ENCODE measurements at places on chromosomes 11 and 22.

DNA sequence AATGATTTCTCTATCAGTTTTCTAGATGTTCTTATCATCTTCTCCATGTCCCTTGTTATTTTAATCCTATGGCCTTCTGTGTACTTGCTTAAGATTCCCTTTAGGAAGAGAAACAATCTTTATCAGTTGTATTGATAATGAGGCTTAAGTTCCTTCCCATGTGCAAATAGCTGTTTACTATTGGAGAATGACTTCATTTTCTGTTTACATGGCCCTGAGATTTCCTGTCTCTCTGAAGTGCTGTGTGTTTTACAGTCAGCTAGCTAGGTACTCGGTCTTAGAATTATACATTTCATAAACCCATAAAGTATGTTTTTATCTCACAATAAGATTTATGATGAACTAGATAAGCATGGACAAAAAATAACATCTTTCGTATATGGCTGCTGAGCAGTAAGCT is 67.5 kb upstream of the CCDC179 start:
- DNase-seq = no peak

DNA sequence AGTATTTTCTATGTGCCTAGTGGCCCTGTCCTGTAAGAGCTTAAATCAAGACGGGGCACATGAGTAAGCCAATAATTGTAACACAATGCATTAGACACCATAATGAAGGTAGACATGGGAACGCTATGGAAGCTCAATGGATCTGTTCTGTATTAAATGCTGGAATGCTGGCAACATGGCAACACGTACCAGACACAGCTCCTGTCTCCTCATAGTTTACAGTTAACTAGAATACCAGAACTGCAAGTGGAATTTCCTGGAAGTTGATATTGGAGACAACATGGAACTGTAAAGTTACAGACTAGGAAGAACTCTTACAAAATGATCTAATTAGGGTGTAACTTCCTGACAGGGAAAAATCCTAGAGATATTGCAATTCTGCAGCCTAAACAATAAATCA is 12.4 kb downstream of the P4HA3 start:
- no peak for DNase-seq

DNA sequence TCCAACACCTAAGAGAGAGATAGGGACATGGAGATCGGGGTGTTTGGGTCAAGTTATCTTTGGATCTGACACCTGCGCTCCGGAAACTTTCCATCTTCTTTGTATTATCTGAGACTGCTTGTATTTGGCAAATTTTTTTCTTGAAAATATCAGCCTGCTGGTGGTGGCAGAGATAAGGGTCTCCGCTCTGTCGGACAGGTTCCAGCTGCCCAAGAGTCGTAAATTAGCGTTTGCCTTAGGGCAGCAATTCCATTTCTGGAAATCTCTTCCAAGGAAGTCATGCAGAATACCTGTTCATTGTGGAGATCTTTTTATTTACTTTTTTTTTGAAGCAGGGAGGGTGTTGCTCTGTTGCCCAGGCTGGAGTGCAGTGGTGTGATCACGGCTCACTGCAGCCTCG is 19.5 kb upstream of the CSNK1E start:
- no peak for DNase-seq

GRCh38 chr11:118240999-118241763 is 11.0 kb downstream of the MPZL3 start:
- peak; percentile 60 for DNase-seq

- no peak for DNase-seq
Measured at GRCh38 chr11:107252429-107253161, 205.0 kb downstream of the CWF19L2 start.

DNA sequence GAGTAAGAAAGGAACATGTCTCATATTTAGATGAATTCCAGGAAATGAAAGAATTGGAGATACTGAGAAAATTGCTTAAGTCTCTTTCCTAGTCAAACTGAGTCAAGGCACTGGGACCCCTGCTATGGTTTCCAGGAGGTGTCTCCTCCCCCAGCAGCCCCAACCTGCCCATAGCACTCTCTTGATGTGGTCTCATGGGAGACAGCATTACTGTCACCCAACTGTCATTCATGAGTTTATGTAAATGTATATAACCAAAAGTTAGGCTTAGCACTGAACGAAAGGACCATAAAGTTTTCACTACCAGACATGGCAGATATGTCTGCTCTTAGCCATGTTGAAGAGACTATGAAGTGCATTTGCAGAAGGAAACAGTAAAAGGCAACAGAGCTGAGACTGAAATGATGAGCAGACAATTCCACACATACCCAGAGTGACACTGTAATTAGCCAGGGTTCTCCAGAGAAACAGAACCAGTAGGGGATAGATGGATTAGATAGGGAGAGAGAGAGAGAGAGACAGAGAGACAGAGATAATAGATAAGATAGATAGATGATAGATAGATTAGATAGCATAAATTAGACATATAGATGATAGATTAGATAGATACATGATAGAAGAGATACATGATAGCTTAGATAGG is 328.1 kb downstream of the BRD1 start:
- DNase-seq = no peak

DNA sequence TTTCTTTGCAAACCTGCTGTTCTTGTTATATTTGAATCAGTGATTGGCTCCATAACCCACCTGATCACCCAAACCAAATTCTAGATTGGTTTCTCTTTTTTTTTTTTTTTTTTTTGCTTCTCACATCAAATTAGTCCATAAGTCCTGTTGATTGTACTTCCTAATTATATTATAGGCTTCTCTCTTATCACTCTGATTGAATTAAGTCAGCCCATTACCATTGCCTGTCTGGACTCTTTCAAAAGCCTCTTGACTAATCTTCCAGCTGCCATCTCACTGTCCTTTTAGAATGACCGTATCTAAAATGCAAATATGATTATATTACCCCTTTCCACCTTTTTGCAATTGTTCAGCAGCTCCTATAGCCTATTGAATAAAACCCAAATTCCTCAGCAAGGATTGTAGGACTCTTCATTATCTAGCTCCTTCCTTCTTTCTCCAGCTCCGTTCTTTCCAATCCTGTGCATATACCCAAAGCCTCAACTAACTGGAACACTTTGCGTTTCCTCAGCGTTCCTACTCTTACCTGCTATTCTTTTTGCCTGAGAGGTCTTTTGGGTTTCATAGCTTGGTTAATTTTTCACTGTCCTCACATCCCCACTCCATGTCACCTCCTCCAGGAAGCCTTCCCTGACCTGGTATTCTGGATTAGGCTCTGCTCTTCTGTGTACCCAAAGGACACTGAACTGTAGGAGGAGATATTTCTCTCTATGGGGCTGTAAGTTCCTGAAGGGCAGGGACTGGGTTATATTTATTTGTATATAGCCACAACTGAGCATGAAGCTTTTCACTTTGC is 423.3 kb downstream of the TMEM135 start:
- no peak for DNase-seq

- DNase-seq = no peak
Measured at GRCh38 chr11:69669486-69669885, 5.7 kb downstream of the LTO1 start.

- DNase-seq = no peak
Measured at GRCh38 chr11:10351435-10351764, 46.5 kb downstream of the ADM start.

DNA sequence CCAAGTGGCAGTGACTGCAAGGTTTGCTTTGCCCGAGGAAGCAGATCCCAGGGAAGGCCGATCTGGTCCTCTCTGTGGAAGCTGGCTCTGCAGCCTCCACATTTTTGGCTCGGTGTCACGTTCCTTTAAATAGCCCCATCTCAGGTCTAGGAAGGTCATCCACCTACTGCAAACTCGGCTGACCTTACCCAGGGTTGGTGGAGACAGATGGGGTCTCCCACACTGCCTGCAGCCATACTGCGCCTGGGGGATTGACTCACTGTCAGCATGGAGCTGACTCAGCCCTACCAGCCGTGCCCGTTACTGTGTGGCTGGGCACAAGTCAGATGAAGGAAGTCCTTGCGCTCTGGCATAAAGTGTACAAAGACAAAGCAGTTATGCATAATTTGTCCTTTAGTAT is 16.9 kb downstream of the CDPF1 start:
- DNase-seq = no peak

DNA sequence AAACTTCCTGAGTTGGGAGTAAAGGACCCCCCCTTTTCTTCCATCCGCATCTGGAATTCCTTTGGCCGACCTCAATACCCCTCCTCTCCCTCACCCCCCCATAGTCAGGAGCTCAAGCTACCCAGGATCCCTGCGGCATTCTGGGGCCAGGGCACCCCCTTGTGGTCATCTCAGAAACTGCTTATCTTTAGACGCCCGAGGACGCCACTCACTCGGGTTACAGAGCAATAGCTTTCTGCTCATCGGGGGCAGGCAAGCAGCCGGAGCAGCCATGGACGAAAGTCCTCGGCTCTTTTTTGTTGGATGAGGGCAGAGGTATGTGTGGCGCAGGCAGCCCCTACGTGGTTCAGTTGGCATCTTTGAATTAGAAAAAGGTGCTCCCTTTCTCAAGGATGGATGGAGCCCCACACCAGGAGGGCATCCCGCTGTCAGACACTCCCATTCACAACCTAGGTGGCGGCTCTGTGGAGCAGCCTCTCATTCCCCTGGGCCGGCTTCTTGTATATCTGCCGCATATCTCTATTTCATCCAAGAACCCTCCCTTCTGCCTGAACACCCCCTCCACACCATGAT is 2.3 kb downstream of the C1QTNF5 start:
- DNase-seq = peak; percentile 50

- DNase-seq = no peak
Measured at GRCh38 chr11:46259971-46260560, 17.4 kb upstream of the CREB3L1 start.

DNA sequence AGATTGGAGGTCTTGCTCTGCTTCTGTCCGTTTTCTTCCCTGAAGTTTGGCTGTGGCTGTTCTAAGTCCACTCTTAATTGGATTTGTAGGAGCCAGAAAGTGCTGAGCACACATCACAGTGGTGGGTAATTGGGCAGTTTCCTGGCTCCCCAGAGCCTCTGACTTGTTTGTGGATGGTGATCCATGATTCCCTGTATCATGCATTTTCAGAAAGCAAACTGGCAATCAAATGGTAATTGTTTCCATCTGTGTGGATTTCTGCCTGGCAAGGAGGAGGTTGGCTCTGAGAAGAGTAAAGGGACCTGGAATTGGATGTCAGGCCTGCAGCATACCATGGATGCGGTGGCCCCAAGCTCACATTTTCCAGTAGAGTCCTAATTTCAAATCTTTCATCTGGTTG is 49.5 kb downstream of the PPFIBP2 start:
- DNase-seq = no peak

DNA sequence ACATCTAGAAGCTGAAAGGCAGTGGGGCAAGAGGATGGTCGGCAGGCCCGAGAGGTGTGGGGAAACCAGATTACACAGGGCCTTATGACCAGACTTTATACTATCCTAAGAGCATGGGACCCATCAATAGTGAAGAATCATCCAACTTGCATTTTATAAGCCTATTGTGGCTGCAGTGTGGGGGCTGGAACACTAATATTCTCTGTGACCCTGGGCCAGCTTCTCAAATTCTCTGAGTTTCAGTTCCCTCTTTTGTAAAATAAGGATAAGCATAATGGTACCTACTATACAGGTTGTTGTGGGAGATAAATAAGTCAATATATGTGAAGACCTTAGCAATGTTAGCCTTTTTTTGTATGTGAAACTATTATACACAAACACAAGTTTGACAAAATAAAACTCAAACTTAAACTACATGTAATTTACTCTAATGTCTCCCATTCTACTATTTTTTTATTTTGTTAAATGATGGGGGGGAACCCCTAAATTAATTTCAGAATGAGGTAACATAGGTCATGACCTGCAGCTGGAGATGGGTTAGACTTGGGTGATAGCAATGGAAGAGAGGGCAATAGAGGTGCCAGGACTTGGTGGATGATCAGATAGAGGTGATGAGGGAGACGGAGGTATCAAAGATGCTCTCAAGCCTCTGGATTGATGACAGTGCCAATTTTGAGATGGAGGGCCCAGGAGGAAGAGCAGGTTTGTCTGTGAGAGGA is 30.1 kb downstream of the SMCO4 start:
- no peak for DNase-seq

DNA sequence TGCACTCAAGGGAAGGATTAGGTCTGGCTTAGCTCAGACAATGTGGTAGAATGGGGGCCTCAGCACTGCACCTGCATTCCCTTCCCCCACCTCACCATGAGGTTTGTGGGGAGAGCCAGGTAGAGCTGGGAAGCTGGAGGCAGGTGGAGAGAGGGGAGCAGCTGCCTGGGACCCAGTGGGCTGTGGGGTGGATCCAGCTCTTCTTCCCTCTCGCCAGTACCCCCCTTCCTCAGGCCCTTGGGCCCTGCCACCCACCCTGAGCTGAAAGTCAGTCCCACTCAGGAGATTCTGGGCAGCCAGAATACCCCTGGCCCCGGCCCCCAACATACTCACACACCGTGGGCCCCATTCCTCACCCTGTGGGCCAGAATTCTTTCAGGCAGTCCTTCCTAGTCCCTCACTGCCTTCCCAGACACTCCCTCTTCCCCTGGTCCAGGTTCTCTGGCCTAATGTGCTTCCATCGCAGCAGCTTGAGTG is 3.1 kb upstream of the POLD4 start:
- DNase-seq = no peak

DNA sequence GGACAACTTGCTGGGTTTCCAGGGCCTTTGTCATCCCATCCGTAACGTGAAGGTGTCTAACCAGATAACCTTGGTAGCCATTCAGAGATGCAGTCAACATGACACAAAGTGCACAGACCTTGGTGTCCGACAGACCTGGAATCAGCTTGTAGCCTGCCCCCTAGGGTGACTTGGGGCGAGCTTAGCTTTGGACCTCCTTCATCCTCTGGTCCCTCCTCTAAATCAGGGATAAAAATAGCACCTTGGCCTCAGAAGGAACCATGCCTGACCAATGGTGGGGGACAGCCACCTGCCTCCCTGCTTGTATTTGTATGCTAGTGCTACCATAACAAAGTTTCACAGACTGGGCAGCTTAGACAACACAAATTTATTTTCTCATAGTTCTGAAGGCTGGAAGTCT is 3.7 kb downstream of the SNRPD3 start:
- no peak for DNase-seq

DNA sequence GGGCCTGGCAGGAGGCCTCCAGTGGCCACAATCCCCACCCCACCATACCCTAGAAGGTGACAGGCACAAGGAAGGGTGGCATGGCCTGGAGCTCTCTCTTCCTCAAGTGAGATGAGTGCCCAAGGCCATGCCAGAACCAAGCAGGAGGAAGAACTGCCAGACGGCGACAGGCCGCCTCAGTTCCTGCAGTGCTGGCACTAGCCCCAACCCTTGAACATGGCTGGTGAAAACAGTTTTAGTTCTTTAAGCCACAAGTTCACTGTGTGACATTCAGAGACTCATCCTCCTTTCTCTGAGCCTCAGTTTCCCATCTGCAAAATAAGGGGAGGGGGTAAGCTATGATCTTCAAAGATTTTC is 9.8 kb downstream of the CHRDL2 start:
- DNase-seq = no peak

GRCh38 chr11:73177778-73178539 is 35.8 kb upstream of the FCHSD2 start:
- DNase-seq = peak; percentile 77

DNA sequence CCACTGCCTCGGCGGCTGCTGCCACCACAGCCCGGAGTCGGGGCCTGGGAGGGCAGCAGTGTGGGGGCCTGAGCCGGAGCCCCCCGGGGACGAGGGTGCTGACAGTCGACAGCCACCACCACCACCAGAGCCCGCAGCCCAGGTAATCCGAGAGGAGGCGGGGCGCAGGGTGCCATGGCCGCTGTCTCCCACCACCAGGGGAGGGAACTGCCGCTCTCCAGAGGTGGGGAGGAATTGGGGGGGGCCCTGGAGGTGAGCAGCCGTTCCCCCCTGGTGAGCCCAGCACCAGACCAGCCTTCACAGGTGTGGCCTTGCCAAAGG is 12.6 kb downstream of the TRIOBP start:
- no peak for DNase-seq

Measured in RKO (cell line).